ENCODE measurements at places on chromosomes 7 and 10. TPM values are rescaled to one million over a fixed set of nuclear protein-coding genes. Genes with fewer than 3 reads are reported as not detected.
A peak's percentile ranks its signal among the peaks of the same experiment; 100 is the strongest.

- H3K4me3 ChIP-seq = peak overlapping the region; percentile 91
- H3K4me1 ChIP-seq = peaks cover 3% of the 10 kb centered on the region
- DNase-seq = peak; percentile 83
- peak overlapping the region; percentile 99 for H3K27ac ChIP-seq
- no peaks in the 10 kb centered on the region for H3K27me3 ChIP-seq
- no peaks in the 10 kb centered on the region for H3K36me3 ChIP-seq
These were observed 3.4 kb upstream of the ZNF503 start for GRCh38 chr10:75404815-75405597.

GRCh38 chr7:150746921-150747320, 9.7 kb downstream of the GIMAP5 start:
- no peak for DNase-seq
- H3K36me3 ChIP-seq = no peaks in the 10 kb centered on the region

DNA sequence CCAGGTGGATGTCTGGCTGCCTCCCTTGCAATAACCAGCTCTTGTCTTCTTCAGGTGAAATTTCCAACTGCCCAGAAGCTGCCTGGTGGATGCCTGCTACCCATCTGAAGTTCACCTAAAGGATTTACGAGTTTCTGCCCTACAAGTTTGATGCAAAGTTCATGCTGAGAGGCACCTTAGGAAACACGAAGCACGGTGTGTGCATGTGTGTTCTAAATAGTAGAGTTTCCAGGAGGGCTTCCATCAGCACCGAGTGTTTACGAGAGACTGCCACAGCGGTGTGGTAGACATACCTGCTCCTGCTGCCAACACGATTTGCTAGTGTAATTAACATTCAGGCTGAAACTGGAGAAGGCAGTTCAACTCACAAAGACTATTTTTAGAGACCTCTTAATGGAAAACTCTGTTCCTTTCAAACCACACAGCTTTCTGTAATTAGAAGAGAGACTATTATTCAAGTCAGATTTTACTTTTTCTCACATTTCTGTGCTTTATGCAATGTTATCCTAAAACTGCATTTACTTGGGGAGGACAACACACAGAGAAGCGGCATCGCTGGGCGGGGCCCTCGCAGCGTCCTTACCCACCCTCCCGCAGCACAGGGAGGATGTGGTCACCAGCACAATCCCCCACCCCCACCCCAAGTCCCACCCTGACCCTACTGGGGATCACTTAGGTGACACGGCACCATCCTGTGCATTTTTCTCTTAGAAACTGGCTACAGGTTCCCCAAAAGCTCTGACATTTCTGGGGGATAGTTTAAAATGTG, 15.5 kb upstream of the CPXM2 start:
- H3K36me3 ChIP-seq = no peaks in the 10 kb centered on the region
- DNase-seq = no peak
- no peaks in the 10 kb centered on the region for H3K4me1 ChIP-seq
- no peak overlapping the region for H3K4me3 ChIP-seq

DNA sequence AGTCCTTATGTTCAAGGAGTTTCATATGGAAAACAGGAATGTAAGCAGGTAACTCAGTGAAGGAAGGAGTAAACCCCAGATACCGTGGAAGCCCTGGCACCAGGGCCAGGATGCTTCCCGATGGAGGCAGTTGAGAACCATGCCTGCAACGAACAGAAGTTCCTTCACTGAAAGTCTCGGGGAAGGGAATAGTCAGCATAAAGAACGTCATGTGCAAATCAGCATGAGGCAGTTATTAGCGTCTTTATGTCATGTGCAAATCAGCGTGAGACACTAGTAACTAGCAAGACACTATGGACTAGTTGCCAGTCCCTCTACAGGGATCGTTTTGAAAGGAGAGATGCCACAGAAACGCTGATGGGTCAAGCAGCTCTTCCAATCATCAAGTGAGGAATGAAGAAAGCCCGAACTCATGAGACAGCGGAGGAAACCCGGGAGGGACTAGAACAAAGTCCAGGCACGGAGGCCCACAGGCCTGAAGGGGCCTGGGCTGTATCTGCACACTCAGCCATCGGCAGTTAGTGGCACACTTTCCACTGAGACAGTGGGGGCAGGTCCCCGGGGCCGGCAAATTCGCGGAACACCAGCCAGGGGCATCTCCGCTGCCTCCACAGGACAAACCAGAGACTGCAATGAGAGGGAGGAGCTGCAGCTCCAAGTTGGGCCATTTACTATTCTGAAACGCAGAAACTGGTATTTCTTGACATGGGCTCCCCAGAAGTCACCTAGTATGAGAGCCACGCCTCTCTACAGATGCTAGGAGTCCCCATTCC, 109.6 kb downstream of the SFMBT2 start:
- no peak overlapping the region for H3K4me3 ChIP-seq
- DNase-seq = no peak
- H3K27ac ChIP-seq = no peak overlapping the region
- H3K4me1 ChIP-seq = no peaks in the 10 kb centered on the region
- no peaks in the 10 kb centered on the region for H3K36me3 ChIP-seq

DNA sequence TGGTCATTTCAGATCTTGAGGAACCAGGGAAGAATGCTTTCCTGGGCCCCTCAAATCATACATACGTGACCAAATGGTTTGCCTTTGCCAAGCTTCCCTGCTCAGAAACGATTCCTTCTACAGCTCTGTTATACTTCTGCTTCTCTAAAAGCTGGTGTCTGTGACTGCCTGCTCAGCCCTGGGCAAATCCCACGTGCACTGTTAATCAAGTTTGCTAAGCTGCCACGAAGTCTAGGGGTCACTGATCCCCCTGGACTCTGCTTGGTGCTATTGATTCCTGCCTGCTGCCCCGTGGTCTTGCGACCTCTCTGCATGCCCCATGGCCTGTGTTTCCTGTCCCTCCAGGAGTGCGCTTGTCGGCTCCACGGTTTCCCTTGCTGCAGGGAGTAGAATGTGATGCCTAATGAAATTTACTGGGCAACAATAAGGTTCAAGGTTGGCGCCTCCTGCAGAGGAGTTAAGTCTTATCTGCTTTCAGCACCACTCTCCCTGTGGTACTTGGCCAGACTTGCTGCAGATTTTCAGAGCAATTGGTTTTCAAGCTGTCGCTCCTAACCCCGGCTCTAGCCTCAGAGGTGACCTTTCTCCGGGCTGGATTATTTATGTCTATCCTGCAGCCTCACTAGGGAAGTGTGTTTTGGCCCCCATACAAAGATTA, 201.6 kb upstream of the FZD8 start:
- H3K27ac ChIP-seq = no peak overlapping the region
- H3K36me3 ChIP-seq = no peaks in the 10 kb centered on the region
- DNase-seq = no peak
- H3K4me1 ChIP-seq = no peaks in the 10 kb centered on the region
- H3K4me3 ChIP-seq = no peak overlapping the region
- H3K27me3 ChIP-seq = no peaks in the 10 kb centered on the region

KLHL7 gene
- total RNA-seq = 10.0 TPM

CADPS2 gene
- total RNA-seq = 21.4 TPM

TSPAN33 gene
- 6.9 TPM for total RNA-seq

Data from pancreas (tissue), 10 donors.